ENCODE measurements at places on chromosomes 5 and 9. TPM values are rescaled to one million over a fixed set of nuclear protein-coding genes. Genes with fewer than 3 reads are reported as not detected.

- DNase-seq = no peak
- H3K27me3 ChIP-seq = peaks cover 7% of the 10 kb centered on the region
- H3K4me3 ChIP-seq = no peak overlapping the region
- no peaks in the 10 kb centered on the region for H3K36me3 ChIP-seq
- no peak overlapping the region for H3K27ac ChIP-seq
Measured at GRCh38 chr9:88789785-88790184, 201.5 kb upstream of the S1PR3 start.

The SLIT3 gene
- not detected for total RNA-seq

DNA sequence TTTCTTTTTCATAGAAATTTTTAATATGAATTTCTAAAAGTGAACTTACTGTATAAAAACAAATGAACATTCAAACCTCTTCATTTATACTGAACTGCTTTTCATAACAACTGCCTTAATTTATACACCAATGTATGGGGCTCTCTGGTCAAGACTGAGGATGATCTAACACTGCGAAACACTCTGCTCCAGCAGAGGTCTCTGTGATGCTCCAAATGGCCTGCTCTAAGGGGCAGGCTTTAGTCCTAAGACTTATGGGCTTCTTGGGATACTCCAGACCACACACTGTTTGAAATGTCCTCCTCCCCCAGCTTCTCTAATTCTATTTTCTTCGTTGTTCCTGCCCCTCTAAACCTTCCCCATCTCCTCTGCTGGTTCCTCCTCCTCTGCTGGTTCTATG, 58.5 kb downstream of the LIFR start:
- no peaks in the 10 kb centered on the region for H3K4me1 ChIP-seq
- no peaks in the 10 kb centered on the region for H3K36me3 ChIP-seq
- H3K4me3 ChIP-seq = no peak overlapping the region

- DNase-seq = no peak
- peaks cover 3% of the 10 kb centered on the region for H3K27me3 ChIP-seq
- H3K36me3 ChIP-seq = no peaks in the 10 kb centered on the region
- H3K4me1 ChIP-seq = no peaks in the 10 kb centered on the region
Measured at GRCh38 chr5:179188636-179189035, 128.5 kb downstream of the ZNF354C start.

DNA sequence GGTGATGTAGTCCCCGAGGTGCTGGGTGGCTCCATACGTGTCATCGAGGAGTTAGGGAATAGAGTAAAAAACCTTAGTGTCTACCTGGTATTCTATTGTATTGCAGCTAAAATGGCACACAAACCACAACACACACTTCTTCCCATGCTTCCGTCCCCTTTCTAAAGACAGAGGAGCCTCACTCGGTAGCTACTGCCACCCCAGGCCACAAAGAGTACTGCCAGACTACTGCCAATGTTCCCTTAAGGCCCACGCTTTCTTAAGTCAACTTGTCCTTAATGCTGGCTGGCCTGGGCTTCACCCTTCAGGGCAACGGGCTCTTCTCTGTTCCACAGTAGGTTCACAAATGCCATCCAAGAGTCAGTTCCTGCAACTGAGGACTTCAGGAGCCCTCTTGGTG, 673.0 kb downstream of the ELAVL2 start:
- no peak overlapping the region for H3K27ac ChIP-seq
- no peak overlapping the region for H3K4me3 ChIP-seq
- H3K36me3 ChIP-seq = no peaks in the 10 kb centered on the region
- no peak for DNase-seq

- no peak for DNase-seq
- H3K4me1 ChIP-seq = no peaks in the 10 kb centered on the region
- H3K27me3 ChIP-seq = peaks cover 2% of the 10 kb centered on the region
- H3K36me3 ChIP-seq = no peaks in the 10 kb centered on the region
Measured at GRCh38 chr9:137974746-137975526, 97.4 kb downstream of the CACNA1B start.

The GMCL2 gene
- total RNA-seq = not detected

DNA sequence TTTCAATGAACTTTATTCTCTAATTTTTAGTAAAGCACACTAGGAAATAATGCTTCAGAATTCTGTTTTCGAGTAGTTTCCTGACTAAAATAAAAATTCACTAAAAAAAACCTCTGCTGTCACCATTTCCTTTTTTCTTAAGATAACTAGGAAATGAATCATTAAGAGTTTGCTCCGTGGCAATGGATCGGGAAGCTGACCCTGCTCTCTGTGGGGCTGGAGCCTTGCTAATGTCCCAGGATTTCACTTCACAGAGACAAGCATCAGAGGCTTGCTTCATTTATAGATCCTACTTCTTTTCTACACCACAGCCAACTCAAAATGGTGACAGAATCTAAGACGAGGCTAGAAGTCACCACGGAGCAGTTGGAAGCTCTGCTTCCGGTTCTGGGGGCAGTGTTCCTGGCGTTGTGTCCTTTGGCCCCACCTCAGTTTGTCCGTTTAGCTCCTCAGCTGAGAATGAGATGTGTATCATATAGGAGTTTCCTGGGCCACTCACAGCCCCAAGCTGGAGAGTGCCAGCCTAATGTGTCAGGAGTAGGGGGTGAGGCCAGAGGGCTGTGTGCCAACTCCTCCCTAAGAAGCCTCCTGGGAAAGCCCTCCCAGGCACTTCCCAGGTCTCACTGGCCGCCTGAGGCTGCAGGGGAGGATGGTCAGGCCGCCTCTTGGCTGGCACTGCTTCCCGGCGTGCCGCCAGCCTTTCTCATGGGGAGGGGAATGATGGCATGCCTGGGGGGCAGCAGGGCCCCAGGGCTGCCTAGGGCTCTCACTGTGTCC, 19.6 kb downstream of the TENT4A start:
- peaks cover 11% of the 10 kb centered on the region for H3K36me3 ChIP-seq
- H3K4me1 ChIP-seq = peaks cover 49% of the 10 kb centered on the region
- H3K4me3 ChIP-seq = no peak overlapping the region
- no peak for DNase-seq
- no peaks in the 10 kb centered on the region for H3K27me3 ChIP-seq

GRCh38 chr9:1303932-1304331, 253.8 kb downstream of the DMRT2 start:
- H3K4me3 ChIP-seq = no peak overlapping the region
- H3K4me1 ChIP-seq = no peaks in the 10 kb centered on the region
- no peak overlapping the region for H3K27ac ChIP-seq
- no peak for DNase-seq
- no peaks in the 10 kb centered on the region for H3K36me3 ChIP-seq

- no peaks in the 10 kb centered on the region for H3K36me3 ChIP-seq
- no peak overlapping the region for H3K4me3 ChIP-seq
- no peak overlapping the region for H3K27ac ChIP-seq
- peaks cover 3% of the 10 kb centered on the region for H3K27me3 ChIP-seq
- no peaks in the 10 kb centered on the region for H3K4me1 ChIP-seq
Measured at GRCh38 chr5:174282391-174282790, 236.9 kb downstream of the NSG2 start.

The UAP1L1 gene
- total RNA-seq = 6.5 TPM

The FIBCD1 gene
- total RNA-seq = not detected
